ENCODE measurements at places on chromosomes 12 and 14. TPM values are rescaled to one million over a fixed set of nuclear protein-coding genes. Genes with fewer than 3 reads are reported as not detected.

GRCh38 chr14:42929806-42930480, 1323.3 kb downstream of the LRFN5 start:
- no peak for DNase-seq

DNA sequence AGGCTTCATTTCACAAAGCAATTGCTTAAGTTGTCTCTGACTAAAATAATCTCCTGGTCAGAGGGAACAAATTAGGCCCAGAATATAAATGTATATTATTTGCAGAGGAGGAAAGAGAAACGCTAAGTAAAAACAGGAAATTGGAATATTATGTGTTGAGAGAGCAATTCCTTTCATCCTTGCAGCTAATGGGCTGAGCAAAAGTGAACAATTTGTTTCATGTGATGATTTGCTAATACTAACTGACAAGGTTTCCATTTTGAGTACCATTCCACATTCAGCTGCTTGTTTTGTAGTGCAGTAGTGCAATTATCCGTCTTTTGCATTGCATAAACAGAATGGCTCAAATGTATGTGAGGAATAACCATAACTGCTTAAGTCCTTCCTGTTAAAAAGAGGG, 103.2 kb downstream of the TPH2 start:
- no peak for DNase-seq

DNA sequence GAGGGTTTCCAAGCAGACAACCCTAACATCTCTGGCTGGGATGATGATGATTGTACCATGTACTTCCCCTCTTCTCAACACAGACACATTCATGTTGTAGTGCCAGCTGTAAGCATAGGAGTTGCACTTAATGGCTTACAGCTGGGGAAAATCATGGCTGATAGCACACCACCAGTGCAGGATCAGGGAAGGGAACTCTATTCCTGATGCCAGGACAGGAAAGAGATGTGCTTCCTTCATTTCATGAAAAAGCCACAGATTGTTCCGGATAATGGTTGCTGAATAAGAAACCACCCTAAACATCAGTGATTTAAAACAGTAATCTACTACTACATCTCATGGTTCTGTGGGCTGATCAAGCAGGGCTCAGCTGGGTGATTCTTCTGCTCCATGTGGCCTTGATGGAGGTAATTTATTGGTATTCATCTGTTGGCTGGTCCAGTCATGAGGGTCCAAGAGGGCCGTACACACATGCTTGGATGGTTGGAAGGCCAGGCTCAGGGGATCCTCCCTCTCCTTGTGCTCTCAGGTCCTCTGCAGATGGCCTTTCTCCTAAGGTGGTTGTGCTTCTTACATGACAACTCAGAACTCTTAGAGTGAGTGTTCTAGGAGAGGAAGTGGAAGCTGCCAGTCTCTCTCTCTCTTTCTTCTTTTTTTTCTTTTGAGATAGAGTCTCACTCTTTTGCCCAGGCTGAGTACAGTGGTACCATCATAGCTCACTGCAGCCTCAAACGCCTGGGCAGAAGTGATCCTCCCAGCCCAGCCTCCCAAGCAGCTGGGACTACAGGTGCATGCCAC, 16.5 kb downstream of the TRAF3 start:
- no peak for DNase-seq

- DNase-seq, result no peak
Measured at GRCh38 chr12:20350495-20350894, 17.8 kb upstream of the PDE3A start.

GRCh38 chr12:115075552-115076170, 391.7 kb upstream of the TBX3 start:
- DNase-seq, result no peak

Gene KRT2
- not detected for total RNA-seq

DNA sequence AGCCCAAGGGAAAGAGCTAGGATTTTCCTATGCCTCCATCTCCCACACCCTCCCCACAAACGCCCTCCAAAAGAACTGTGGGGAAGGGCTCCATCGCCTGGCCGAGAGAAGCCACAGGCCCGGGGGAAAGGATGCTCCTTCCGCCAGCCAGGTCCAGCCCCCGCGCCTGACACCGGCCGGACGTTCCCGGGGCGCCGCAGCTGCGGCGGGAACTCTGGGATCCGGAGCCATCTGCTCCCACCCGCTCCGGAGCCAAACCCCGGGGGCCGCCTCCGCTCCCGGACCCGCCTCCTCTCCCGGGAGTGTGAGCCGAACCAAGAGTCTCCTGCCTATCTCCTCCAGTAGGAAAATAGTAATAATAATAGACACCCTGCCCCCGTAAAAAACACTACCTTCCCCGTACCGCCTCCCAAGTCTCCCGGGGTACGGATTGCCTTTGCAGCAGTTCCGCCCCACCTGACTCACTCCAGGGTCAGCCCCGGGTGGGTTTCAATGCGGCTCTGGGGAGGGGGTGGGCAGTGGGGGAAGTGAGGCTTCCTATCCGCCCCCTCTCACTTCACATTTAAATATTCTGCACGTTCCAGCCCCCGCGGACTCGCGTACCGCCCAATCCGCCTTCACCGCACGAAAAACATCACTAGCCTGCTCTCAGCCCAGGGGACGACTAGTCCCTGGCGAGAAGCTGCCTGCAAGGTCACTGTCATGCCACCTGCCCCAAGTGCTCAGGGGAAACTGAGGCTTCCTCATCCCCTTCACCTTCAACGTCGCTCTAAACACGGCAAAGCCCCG, 2.4 kb downstream of the AGAP2 start:
- DNase-seq, result no peak

GRCh38 chr14:92153581-92153980, 31.8 kb downstream of the CPSF2 start:
- no peak for DNase-seq

- no peak for DNase-seq
Measured at GRCh38 chr12:11026118-11026517, 3.7 kb upstream of the TAS2R19 start.

- DNase-seq, result no peak
Measured at GRCh38 chr12:57811028-57811755, 7.3 kb downstream of the AVIL start.

Gene CBX5
- total RNA-seq, result 48.2 TPM

Gene FOXN4
- not detected for total RNA-seq

- DNase-seq, result peak; percentile 40
Measured at GRCh38 chr14:102962111-102962627, 39.7 kb downstream of the AMN start.

DNA sequence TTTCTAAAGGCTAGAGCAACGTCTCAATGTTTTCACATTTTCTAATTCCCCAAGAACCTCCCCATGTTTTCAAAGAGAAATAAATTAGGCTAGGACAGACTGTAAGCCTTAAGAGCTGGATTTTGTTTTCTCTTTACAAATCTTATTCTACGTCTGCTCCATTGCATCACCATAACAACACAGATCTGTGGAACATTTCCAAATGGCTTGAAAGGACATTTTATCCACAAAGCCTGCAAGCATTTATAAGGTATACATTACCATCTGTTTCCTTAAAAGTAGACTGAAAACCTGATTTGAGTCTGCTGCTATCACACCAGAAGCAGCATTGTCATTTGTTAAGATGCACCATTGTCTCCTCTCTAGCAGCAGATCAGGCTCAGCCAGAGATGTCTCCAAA, 115.3 kb upstream of the PLEKHA5 start:
- no peak for DNase-seq

Gene IGFBP6
- 66.3 TPM for total RNA-seq

Gene PTCSC3
- 3.9 TPM for total RNA-seq

Gene PLEKHH1
- 25.1 TPM for total RNA-seq

GRCh38 chr12:91618281-91618680, 435.7 kb upstream of the DCN start:
- no peak for DNase-seq

Gene ADGRD1
- 102 TPM for total RNA-seq

- DNase-seq, result no peak
Measured at GRCh38 chr14:57066463-57066862, 202.2 kb downstream of the EXOC5 start.

DNA sequence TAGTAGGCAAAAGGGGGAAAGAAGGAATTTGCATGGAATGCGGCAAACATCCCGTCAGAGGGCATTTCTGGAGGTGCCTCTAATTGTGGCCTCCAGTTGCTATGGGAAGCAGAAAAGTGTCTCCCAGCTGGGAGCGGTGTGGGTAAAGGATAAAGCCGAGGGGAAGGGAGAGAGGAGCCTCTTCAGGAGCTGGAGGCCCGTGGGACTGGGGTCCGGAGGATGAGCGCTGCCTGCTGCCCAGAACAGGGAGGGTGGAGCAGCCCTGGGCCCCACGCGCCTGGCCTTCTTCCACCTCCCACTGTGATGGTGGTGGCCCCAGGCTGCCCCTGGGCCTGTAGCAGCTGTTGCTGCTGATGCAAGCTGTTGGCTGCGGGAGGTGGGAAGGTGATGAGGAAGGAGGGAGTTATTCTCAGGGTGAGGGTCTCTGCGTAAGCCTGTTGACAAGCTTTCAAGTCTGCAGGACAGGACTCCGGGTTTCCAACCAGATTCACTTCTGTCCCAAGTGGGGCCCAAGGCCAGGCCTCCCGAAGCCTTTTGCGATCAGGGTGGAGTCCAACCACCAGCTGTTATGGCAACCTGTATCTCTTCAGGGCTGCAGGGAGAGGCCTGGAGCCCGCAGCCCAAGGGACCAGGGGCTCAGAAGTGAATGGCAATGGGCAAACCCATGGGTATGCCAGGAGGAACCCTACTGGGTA, 19.1 kb upstream of the PGF start:
- DNase-seq, result no peak

- peak; percentile 72 for DNase-seq
Measured at GRCh38 chr12:20368114-20368650, at the start of gene PDE3A. PDE3A (plus strand) TSS chr12:20368537; CDS start chr12:20369285, 748 bp downstream.

GRCh38 chr12:77940567-77940966, 109.9 kb downstream of the NAV3 start:
- DNase-seq, result no peak

Gene GYS2
- total RNA-seq, result not detected

GRCh38 chr12:17809206-17809605, 280.8 kb downstream of the RERGL start:
- no peak for DNase-seq

DNA sequence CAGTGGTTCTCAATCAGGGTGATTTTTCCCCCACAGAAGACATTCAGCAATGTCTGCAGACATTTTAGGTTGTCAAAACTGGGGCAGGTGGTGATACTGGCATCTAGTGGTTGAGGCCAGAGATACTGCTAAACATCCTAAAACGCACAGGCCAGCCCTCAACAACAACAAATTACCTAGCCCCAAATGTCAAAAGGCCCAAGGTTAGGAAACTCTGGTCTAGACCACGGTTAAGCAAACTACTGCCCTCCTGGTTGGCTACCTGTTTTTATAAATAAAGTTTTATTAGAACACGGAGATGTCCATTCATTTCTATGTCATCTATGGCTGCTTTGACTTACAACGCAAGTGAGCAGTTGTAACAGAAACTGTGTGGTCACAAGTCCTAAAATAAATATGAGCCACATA, 186.7 kb downstream of the EFCAB11 start:
- no peak for DNase-seq

Gene POTEM
- total RNA-seq, result not detected

Data from upper lobe of left lung (tissue), 6 donors.